Inflammatory macrophage treated with lipopolysaccharide for 1 hour (primary cell): ENCODE measurements at places on chromosomes 5 and 9.

DNA sequence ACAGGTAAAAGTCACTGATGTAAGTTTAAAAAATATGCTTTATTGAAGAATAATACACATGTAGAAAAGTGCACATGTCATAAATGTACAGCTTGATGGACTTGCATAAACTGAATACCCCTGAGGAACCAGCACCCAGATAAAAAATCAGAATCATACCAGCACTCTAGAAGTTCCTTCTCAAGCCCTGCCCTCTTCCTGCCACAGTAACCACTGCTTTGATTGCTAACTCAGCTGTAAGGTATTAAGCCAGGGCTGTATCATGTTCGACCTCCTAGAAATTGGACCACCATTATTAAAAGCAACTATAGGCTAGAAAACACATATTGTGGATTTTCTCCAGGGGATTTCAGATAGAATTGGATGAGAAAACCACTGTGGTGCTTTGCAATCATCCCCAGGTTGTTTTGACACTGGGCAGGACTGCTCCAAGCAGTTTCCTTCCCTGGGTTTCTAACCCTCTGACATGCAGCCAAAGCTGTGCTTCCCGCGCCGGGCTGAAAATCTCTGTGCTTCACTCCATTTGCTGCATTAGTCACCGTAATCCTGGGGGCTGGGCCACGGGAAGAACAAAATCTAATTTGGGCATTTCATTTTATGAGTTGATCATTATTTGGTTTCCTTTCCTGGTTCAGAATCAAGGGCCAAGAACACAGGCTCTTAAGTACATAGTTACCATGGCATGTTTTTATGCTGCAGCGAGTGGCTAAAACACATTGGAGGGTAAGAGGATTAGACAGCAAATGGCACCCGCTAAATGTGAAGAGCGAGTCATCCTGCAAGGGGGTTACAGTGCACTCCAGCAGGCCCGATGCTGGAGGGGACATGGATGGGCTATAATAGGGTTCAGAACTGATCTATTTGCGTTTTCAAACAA, 139.4 kb upstream of the IL12B start:
- no peak for DNase-seq

GRCh38 chr5:174239718-174240117, 194.2 kb downstream of the NSG2 start:
- no peak for DNase-seq

GRCh38 chr5:60340965-60341471, 358.9 kb downstream of the DEPDC1B start:
- DNase-seq = no peak

DNA sequence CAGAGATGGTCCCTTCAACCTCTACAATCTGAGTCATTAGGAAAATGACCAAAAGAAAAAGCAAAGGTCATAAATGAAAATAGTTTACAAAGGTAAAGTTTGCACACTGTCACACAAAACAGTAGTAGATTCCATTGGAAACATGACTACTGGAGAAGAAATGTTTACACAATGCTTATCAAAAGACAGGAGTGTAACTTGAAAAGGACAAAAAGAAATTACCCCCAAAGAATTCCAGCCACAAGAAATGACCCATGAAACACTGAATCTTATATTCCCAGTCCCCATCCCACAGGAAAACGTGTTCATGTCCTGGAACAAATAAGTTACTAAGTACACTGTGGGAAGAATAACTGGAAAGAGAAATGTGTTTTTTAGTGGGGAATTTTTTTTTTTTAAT, 385.1 kb downstream of the SEMA5A start:
- DNase-seq = no peak
